Psoas muscle (tissue), 8 donors: ENCODE measurements at places on chromosomes 1 and 21. TPM values are rescaled to one million over a fixed set of nuclear protein-coding genes. Genes with fewer than 3 reads are reported as not detected.

- no peaks in the 10 kb centered on the region for H3K36me3 ChIP-seq
- H3K4me1 ChIP-seq = peaks cover 6% of the 10 kb centered on the region
- no peak overlapping the region for H3K4me3 ChIP-seq
- no peaks in the 10 kb centered on the region for H3K27me3 ChIP-seq
- H3K27ac ChIP-seq = no peak overlapping the region
- no peak for DNase-seq
Observed at GRCh38 chr1:100950781-100951180, 54.9 kb downstream of the SLC30A7 start.

Gene ZBTB18
- total RNA-seq = 49.3 TPM

DNA sequence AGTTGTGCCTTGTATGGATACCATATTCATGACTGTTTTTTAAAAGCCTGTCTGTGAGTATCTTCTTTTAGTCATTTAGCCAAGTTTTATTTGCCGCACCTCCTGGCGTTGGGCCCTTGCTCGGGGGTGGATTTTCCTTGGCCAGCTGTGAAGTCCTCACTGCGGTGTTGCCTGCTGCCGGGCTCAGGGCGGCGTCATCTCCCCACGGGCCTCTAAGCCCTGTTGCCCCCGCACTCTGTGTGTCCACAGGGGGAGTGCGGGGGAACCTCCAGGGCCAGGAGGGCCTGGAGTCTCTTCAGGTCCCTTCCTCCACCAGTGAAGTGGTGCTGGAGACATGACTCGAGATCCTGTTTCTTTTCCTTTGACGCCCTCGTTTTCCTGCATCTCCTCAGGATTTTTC, 65.8 kb upstream of the DIP2A start:
- peak; percentile 83 for DNase-seq
- no peaks in the 10 kb centered on the region for H3K27me3 ChIP-seq
- H3K4me3 ChIP-seq = no peak overlapping the region
- H3K4me1 ChIP-seq = peaks cover 34% of the 10 kb centered on the region
- H3K27ac ChIP-seq = peak overlapping the region; percentile 92

DNA sequence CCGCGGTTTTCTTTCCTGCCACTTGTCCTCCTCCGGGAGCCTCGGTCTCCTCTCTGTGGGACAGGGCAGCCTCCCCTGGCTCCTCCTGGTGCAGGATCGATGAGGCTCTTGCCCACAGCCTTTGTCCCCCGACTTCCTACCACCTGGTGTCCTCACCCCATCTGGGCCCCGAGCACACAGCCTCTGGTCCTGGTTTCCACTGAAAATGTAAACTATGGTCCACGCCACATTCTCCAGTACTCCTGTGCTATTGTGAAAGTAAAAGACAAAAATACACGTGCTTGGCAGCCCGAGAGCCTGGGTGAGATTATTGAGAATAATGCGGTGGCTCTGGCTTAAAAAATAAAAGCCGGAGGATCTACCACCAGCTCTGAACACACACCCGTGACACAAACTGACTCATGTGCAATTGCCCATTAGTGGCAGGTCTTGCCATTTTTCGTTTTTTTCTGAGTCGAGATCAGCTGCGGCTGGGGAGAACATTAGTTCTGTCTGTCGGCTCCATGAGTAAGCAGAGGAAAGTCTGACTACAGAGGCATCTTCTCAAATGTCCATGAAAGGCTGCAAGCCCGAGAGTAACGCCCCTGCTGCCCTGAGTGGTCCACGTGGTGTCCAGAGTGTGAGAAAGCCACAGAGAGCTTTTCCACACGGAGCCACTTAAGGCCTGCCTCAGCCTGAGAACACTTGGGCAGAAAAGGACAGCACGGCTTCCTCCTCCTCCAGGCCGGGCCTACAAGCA, 5.7 kb upstream of the COL6A2 start:
- peak overlapping the region; percentile 23 for H3K4me3 ChIP-seq
- DNase-seq = peak; percentile 82
- no peaks in the 10 kb centered on the region for H3K36me3 ChIP-seq
- H3K4me1 ChIP-seq = peaks cover 6% of the 10 kb centered on the region

GRCh38 chr1:91007827-91008226, 14.0 kb downstream of the ZNF644 start:
- H3K36me3 ChIP-seq = no peaks in the 10 kb centered on the region
- no peak for DNase-seq
- H3K27me3 ChIP-seq = no peaks in the 10 kb centered on the region
- H3K4me3 ChIP-seq = no peak overlapping the region

Gene AMY1C
- 0.40 TPM for total RNA-seq

GRCh38 chr21:46080171-46081021, 17.5 kb upstream of the COL6A2 start:
- no peak overlapping the region for H3K27ac ChIP-seq
- H3K27me3 ChIP-seq = peaks cover 5% of the 10 kb centered on the region
- no peaks in the 10 kb centered on the region for H3K36me3 ChIP-seq
- DNase-seq = peak; percentile 52
- no peak overlapping the region for H3K4me3 ChIP-seq

GRCh38 chr1:77605246-77606026, 77.0 kb downstream of the ZZZ3 start:
- H3K36me3 ChIP-seq = no peaks in the 10 kb centered on the region
- no peak overlapping the region for H3K4me3 ChIP-seq
- H3K27me3 ChIP-seq = no peaks in the 10 kb centered on the region
- peak; percentile 54 for DNase-seq
- H3K27ac ChIP-seq = no peak overlapping the region

Gene RXFP4
- not detected for total RNA-seq

GRCh38 chr21:41663805-41664788, 102.8 kb downstream of the RIPK4 start:
- DNase-seq = no peak
- H3K27ac ChIP-seq = no peak overlapping the region
- H3K27me3 ChIP-seq = peaks cover 25% of the 10 kb centered on the region
- H3K4me3 ChIP-seq = no peak overlapping the region

DNA sequence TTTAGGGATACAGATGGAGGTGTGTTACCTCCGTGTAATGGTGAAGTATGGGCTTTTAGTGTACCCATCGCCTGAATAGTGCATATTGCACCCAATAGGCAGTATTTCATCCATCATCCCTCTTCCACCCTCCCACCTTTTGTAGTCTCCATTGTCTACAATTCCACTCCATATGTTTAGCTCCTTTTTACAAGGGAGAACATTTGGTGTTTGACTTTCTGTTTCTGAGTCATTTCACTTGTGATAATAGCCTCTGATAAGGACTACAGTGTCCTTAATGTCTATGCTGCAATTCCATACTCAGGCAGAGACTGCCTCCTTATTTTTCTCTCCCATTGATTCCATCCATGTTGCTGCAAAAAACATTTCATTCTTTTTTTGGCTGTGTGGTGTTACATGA, 48.7 kb downstream of the OVGP1 start:
- H3K4me3 ChIP-seq = no peak overlapping the region
- H3K36me3 ChIP-seq = no peaks in the 10 kb centered on the region
- DNase-seq = no peak
- H3K4me1 ChIP-seq = no peaks in the 10 kb centered on the region
- no peaks in the 10 kb centered on the region for H3K27me3 ChIP-seq
- no peak overlapping the region for H3K27ac ChIP-seq

Gene HNRNPR
- total RNA-seq = 72.5 TPM

Gene SERTAD4
- 0.48 TPM for total RNA-seq

Gene WNT9A
- 24.1 TPM for total RNA-seq

- no peaks in the 10 kb centered on the region for H3K36me3 ChIP-seq
- no peaks in the 10 kb centered on the region for H3K4me1 ChIP-seq
- no peaks in the 10 kb centered on the region for H3K27me3 ChIP-seq
- no peak overlapping the region for H3K27ac ChIP-seq
- H3K4me3 ChIP-seq = no peak overlapping the region
- no peak for DNase-seq
Observed at GRCh38 chr21:18743531-18743930, 339.9 kb upstream of the TMPRSS15 start.

Gene AMY1B
- not detected for total RNA-seq

DNA sequence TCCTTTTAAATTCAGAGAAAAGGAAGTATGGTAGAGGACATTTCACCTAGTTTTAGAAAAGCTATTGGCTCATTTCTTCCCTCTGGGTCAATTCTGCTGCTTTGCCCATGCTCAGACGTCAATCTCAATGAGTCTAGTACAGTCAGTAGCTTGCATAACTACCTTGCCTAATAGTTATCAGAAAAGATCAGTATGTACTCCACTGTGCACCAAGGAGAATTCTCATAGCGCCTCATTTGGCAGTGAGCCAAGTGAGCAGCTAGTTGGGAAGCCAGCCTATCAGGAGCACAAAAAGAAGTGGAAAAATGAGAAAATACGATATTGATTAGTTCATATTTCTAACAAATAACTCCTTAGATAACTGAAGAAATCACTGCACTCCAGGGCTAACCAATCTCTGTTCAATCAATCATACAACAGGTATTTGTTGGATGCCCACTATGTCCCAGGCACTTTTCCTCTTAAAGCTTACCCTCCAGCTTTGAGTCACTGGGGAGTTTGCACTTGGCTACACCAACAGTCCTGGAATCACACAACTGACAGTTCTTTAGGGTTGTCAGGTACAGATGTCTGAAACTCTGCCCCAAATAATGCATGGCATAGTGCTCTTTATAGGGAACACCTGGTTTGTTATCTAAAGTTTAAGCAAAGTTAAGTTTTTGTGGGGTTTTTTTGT, 50.2 kb downstream of the PRDX6 start:
- no peaks in the 10 kb centered on the region for H3K36me3 ChIP-seq
- no peak for DNase-seq
- H3K4me3 ChIP-seq = no peak overlapping the region
- no peaks in the 10 kb centered on the region for H3K4me1 ChIP-seq
- H3K27ac ChIP-seq = no peak overlapping the region

Gene TPTE
- total RNA-seq = not detected

Gene LRRC7
- 0.96 TPM for total RNA-seq

DNA sequence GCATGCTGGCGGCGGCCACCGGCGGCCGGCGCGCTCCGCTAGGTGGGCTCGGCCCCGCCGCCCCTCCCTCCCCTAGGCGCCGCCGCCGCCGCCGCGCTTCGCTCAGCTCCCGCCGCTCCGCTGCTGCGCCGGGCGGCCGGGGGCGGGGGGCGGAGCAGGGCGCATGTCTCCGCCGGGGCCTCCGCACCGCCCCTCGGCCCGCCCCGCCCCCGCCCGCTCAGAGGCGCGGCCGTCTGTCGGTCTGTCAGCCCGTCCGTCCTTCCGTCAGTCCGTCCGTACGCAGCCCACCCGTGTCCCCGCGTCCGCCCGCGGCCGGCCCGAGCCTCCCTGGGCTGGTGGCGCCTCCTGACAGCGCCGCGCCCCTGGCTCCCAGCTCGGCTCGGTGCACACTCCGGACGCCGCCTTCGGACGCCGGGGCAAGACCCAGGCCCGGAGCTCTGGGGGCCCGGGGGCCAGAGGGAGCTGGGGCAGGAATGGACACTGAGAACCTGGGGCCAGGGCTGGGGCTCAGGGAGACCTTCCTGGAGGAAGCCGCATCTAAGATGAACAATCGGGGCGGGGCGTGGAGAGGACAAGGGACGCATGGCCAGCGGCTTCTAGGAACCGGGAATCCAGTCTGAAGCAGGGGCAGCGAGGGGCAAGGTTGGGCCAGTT, at the start of gene GPR153:
Gene GPR153 (minus strand): TSS at position 138 of the 654 bp plus-strand sequence. CDS start 6,193 bp downstream, outside the sequence.
- H3K4me1 ChIP-seq = peaks cover 4% of the 10 kb centered on the region
- peak within 1 kb of the TSS; percentile 64 for H3K4me3 ChIP-seq
- no peaks in the 10 kb centered on the region for H3K27me3 ChIP-seq
- H3K27ac ChIP-seq = no peak within 1 kb of the TSS
- H3K36me3 ChIP-seq = no peaks in the 10 kb centered on the region
- DNase-seq = no peak

GRCh38 chr1:234699795-234700665, 90.1 kb upstream of the IRF2BP2 start:
- no peak overlapping the region for H3K4me3 ChIP-seq
- no peaks in the 10 kb centered on the region for H3K36me3 ChIP-seq
- peak; percentile 65 for DNase-seq
- no peaks in the 10 kb centered on the region for H3K27me3 ChIP-seq
- peak overlapping the region; percentile 75 for H3K27ac ChIP-seq

DNA sequence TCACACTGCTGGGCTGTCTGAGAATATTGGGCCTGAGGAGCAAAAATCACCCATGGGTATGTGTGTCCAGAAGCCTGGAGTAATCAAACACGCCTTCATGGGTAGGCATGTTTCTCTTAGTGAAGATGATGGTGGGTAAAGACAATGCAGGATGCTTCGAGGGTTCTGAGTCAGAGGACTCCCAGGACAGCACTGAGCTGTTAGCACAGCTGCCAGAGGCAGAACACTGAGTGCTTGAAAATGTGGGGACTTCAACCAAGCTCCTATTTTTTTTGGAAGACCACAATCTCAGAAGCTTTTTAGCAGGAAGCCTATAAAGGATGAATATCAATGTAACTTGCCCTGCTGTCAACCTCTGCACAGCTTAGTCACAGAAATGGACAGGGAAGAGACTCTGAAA, 7.9 kb upstream of the NT5C1A start:
- no peaks in the 10 kb centered on the region for H3K27me3 ChIP-seq
- H3K4me3 ChIP-seq = no peak overlapping the region
- peaks cover 20% of the 10 kb centered on the region for H3K4me1 ChIP-seq
- H3K27ac ChIP-seq = no peak overlapping the region
- no peaks in the 10 kb centered on the region for H3K36me3 ChIP-seq

Gene POGK
- total RNA-seq = 10.1 TPM

Gene RORC
- total RNA-seq = 109 TPM

GRCh38 chr21:46641656-46642055, 6.2 kb downstream of the PRMT2 start:
- H3K36me3 ChIP-seq = peaks cover 53% of the 10 kb centered on the region
- H3K27ac ChIP-seq = no peak overlapping the region
- H3K4me3 ChIP-seq = no peak overlapping the region
- peaks cover 17% of the 10 kb centered on the region for H3K4me1 ChIP-seq
- H3K27me3 ChIP-seq = no peaks in the 10 kb centered on the region

Gene AADACL3
- total RNA-seq = not detected

GRCh38 chr1:91526496-91526895, 25.8 kb downstream of the CDC7 start:
- DNase-seq = no peak
- H3K27me3 ChIP-seq = no peaks in the 10 kb centered on the region
- no peaks in the 10 kb centered on the region for H3K36me3 ChIP-seq
- H3K4me1 ChIP-seq = no peaks in the 10 kb centered on the region

DNA sequence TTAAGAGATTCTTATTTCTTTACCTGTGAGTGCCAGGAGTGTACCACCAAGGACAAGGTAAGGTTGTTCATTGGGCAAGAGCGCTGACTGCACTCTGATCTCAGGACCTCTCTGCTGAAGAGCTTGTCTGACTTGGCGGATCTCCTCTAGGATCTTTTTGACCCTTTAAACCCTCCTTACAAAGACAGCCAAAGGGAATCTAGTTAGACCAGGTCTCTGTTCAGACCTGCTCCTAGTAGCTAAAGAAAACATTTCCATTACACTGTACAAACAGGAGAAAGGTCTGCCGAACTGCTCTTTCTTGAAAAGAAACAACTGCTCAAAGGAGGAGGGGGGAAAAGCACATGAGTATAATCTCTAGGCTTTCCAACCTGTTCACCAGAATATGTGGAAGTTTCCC, 49.3 kb downstream of the SMYD2 start:
- DNase-seq = no peak
- no peak overlapping the region for H3K27ac ChIP-seq
- no peaks in the 10 kb centered on the region for H3K27me3 ChIP-seq
- no peak overlapping the region for H3K4me3 ChIP-seq
